ENCODE measurements at places on chromosomes 2 and 18.

- DNase-seq, result no peak
Measured at GRCh38 chr2:44535376-44535775, 173.6 kb downstream of the CAMKMT start.

- DNase-seq, result no peak
Measured at GRCh38 chr2:109368798-109369197, 239.8 kb downstream of the SH3RF3 start.

GRCh38 chr18:5466256-5466655, 77.5 kb downstream of the EPB41L3 start:
- no peak for DNase-seq

DNA sequence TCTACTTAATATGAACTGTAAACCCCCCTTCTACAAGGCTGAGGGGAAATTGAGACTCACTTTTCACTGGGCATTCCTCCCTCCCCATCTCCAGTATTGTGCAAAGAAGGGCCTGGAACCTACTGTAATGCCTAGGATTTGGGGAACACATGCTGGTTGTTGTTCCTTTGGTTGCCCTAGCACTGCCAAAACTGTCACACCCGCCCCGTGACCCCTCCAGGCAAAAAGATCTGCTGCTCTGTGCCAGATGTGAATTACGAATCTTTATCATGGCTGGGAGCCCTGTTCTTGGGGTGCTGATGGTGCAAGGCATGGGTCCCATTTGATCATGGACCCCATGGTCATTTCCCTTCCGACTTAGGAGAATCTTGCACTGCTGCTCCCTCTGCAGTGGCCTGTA, 95.4 kb downstream of the CABLES1 start:
- no peak for DNase-seq

- no peak for DNase-seq
Measured at GRCh38 chr2:2294183-2294690, 36.8 kb downstream of the MYT1L start.
